Epithelial cell of proximal tubule (primary cell): ENCODE measurements at places on chromosomes 3 and 15. TPM values are rescaled to one million over a fixed set of nuclear protein-coding genes. Genes with fewer than 3 reads are reported as not detected.

GRCh38 chr3:146343551-146343950 lies 92.6 kb upstream of the PLSCR4 start:
- DNase-seq = no peak

GRCh38 chr3:173553635-173554280 lies 156.2 kb downstream of the NLGN1 start:
- DNase-seq = peak; percentile 7

DNA sequence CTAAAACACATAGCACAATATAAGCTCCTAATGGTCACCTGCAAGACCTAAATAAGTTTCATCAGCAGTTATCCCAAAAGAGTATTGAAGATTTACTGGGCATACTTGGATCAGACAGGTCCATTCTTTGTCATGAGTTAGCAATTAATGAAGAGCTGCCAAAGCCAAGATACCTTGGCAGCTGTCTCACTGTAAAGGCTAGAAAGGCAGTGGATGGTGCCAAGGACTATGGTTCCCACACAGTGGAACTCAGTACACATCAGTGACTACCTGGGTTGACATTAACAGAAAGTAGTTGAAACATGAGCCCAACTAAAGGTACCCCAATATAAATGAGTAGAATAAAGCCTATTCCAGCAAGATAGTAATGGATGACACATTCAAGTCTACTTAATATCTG lies 41.1 kb upstream of the TMCO5A start:
- DNase-seq = no peak

GRCh38 chr3:159938714-159939113 lies 49.9 kb upstream of the IL12A start:
- no peak for DNase-seq

DNA sequence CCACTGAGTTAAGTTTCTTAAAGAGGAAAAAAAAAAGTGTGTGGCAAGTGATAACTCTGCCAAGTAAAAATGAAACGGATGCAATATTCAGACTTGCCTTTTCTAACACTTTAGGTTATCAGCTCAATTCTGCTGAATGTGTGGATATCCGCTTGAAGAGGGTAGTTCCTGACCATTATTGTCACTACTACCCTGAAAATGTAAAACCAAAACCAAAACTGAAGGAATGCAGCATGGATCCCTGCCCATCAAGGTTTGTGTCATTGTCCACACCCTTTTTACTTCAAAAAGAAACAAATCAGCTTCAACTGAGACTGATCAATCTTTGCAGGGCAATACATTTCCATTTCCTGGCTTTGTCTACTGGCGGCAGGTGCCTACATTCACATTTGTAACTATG lies 236.1 kb downstream of the ADAMTSL3 start:
- no peak for DNase-seq

- no peak for DNase-seq
Observed at GRCh38 chr15:38627689-38628277, 63.2 kb upstream of the RASGRP1 start.

DNA sequence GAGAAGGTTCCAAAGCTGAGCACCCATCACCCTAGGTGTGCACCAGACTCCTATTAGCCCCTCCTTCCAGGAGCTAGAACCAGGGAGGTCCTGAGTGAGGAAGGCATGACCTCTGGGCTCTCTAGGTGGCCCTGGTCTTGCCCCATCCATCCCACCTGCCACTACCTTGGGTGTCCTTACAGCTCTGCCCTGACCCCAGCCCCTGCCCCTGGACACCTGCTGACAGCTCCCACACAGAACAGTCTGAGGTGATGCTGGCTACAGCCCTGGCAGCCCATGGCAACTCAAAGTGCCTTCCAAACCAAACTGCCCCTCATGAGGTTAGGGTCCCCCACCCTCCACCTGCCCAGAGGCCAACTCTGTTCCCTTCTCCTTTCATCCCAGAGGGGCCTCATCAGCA lies 37.2 kb downstream of the GOLGA6A start:
- DNase-seq = no peak

- no peak for DNase-seq
Observed at GRCh38 chr3:54262541-54262940, 140.2 kb downstream of the CACNA2D3 start.

ARHGAP31 gene
- total RNA-seq = 3.8 and 5.1 TPM in 2 replicates

NOX5 gene
- under 0.01 and 0.06 TPM in 2 replicates for total RNA-seq

PIGX gene
- total RNA-seq = 24.8 and 29.2 TPM in 2 replicates

KLHL40 gene
- total RNA-seq = not detected in 2 replicates

ZBBX gene
- 0.06 TPM in 1 of 2 replicates, not detected in the other for total RNA-seq

AP4E1 gene
- 4.6 and 7.4 TPM in 2 replicates for total RNA-seq

IGSF10 gene
- total RNA-seq = under 0.01 and 0.07 TPM in 2 replicates
